ENCODE measurements at places on chromosomes 5 and 9. TPM values are rescaled to one million over a fixed set of nuclear protein-coding genes. Genes with fewer than 3 reads are reported as not detected.

DNA sequence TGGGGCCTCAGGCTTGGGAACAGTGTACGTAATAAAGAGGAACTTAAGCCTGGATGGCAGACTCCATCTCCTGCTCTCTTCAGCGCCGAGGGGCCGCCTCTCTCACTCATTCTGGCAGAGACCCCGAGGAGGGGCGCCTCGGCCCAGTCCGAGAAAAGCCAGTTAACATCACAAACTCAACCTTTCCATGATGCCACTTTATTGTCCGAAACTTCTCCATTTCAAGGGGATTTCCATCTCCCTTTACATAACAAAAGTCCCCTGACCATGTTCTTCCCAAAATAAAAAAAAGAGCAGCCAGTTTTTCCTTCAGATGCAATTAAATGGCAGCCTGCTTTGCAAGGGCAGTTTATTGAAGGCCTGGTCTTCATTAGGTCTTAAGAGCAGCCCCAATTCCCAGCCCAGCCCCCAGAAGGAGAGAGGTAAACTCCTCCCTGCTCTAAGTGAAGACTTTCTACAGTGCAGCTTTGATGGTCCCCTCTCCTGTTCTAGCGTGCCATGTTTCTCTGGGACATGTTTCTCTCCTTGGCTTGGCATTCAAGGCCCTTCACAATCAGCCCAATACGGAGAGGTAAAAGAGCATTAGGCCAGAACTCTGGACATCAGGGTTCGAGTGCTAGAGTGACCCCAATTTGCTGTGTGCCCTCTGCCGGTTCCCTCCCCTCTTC lies 19.5 kb upstream of the RAB14 start:
- DNase-seq, result no peak

DNA sequence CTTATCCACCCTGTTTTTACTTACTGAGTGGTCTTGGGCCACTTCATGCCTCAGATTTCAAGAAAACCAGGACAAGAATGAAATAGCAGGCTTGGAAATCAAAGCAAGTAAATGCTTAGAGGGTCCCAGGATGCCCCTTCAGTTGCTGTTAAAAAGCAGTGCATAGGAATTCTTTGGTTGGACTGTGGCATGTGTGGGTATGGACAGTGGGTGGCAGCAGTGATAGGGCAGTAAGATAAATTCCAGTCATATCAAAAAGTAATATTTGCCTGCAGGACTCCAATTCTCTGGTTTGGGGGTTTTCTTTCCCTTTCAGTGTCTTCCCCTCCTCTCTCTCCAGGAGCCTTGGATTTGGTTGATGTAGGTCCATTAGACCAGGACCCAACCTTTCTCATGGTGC lies 306.7 kb upstream of the CLINT1 start:
- no peak for DNase-seq

DNA sequence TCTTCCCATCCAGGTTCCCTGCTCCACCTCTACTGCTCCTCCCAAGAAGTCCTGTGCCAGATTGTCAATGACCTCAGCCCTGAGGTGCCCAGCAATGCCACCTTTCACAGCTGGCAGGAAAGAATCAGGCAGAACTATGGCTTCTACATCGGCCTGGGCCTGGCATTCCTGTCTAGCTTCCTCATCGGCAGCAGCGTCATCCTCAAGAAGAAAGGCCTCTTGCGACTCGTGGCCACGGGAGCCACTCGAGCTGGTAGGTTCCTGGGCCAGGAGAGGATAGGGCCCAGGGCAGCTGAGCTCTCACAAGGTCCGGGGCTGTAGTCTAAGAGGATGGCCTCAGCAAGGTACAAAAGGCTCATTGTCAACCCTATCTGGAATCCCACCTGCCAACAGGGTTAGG lies 3.1 kb downstream of the NIPAL4 start:
- no peak for DNase-seq

DNA sequence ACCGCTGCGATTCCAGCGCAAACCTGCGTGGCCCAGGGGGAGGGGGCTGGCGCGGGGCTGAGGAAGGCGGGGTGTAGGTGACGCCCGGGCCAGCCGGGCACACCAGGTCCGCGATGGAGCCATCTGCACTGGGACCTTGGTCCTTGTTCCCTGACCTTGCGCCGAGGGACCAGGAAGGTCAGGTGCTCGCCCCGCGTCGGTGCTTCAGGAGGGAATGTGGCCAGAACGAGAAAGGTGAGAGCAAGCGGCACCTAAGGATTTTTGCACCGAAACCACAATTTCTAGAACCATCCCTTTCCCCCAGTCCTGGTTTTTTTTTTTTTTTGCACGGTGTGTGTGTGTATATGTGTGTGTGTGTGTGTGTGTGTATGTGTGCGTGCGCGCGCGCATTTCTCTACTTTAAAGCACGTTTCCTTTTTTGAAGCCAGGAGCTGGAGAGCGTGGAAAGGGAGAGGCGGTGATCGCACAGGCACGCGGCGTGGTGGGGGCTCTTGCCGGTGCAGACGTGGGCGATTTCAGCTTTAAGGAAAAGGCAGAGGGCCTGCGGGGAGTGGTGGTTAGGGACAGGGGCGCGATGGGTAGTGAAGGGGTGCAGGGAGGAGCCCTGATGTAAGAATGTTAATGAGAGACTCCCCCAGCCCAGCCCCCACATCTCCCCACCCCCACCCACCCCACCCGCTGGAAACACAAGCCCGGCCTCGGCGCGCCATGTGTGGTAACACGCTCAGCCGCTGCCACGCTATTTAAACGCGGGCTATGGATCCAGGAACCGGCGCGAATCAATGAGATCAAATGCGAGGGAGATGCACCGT lies at the start of gene NPR3:
Gene NPR3, plus strand, starts transcription at position 772 of the 812 bp plus-strand sequence. CDS start 456 bp downstream, outside the sequence.
- DNase-seq, result no peak

DNA sequence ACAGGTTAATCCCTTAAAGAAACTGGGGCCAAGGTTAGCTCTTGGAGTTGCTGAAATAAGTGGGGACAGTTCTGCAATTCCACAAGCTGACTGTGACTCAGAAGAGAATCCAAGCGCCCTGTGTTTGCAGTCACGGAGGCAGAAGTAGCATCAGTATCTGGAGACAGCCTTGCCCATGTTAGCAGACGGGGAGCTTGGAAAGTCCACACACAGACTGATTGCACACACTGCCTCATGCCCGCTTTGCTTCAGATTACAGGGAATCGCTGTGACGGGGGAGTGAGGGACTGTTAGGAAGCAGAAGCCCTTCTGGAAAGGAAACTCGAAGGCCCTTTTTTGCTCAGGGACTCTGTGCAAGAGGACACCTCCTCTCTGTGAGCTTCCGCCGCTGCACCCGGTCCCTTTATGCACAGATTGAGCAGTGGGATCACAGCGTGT lies 30.9 kb upstream of the PPP1R26 start:
- peak; percentile 37 for DNase-seq

DNA sequence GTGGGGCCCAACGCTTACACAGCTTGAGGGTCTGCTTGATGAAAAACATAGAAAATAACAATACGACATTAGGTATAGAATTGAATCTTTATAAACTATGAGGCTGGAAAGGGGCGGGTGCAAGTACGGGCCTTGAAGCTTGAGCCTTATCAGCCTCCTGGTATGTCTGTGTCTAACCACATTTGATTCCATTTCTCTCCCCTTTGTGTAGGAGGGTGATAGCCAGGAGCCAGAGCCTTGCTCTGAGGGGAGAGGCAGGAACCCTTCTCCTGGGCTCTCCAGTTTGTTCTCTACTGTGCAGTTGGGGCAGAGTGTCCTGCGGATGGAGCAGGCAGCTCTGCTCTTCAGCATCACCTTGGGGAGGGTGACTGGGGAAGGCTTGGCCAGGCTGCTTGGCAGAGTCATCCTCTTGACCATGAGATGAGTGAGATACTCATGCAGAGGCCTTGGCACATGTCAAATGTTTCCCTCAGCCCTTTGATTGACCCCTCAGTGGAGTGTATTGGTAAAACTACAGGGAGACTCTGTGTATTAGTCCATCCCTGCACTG lies 153.5 kb downstream of the SEMA6A start:
- no peak for DNase-seq

- no peak for DNase-seq
Observed at GRCh38 chr9:93254061-93254481, 70.1 kb downstream of the WNK2 start.

DNA sequence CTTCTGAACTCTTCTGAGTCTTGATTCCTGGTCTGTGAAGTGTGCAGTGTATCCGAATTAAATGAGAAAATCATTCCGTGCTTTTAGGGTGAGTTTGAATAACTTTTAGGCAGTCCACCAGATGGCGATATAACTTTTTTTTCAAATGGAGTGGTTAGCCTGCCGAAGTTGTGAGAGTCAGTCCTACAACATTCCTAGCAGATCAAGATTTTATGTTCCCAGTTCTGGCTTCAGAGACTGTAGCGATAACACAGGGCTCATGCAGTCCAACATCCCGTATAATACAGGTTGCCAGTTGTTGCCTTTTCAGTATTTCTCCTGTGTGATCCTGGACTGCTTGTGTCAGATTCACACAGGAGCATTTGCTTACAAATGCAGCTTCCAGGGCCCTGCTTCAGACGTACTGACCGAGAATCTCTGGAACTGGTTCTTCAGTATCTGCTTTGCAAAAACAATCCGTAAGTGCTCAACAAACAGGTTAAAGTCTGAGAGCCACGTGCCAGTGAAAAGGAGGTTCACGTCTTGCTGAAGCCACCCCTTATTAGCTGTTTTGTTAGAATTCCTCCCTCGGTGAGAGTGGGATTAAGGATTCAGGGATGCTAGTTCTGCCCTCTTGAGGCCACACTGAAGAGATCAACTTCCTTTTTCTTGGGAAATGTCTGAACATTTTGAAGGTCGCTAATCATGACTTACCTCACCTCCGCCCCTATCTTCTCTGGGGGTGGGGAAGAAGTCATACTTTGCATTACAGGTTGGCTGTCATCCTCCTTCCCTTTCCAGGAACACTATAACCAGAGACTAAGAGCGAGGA lies 22.8 kb downstream of the SMIM3 start:
- DNase-seq, result no peak

Gene ACOT12
- total RNA-seq, result not detected

Gene ZNF300
- 2.7 TPM for total RNA-seq

Gene IFNA21
- total RNA-seq, result not detected

Gene LECT2
- not detected for total RNA-seq
